ENCODE measurements at places on chromosomes 6 and 20. TPM values are rescaled to one million over a fixed set of nuclear protein-coding genes. Genes with fewer than 3 reads are reported as not detected.

DNA sequence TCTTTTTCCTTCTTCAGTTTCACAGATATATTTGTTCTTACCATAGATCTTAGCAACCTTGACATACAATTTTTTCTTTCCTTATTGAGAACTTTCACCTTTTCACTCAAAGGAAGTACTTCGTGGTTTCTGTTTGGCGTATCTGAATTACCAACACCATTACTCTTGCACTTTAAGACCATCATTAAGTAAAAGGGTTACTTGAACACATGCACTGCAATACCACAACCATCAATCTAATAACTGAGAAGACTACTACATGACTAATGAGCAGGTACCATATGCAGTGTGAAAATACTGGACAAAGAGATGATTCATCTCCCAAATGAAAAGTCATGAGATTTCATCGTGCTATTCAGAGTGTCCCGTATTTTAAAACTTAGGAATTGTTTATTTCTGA lies 21.7 kb upstream of the SENP6 start:
- DNase-seq, result no peak

The CLPSL1 gene
- total RNA-seq, result not detected

- DNase-seq, result peak; percentile 29
Measured at GRCh38 chr6:75830959-75831885, 82.2 kb downstream of the MYO6 start.

The SYCP2 gene
- 0.74 TPM for total RNA-seq

The CALHM4 gene
- total RNA-seq, result not detected

GRCh38 chr20:10591946-10592521 lies 81.8 kb downstream of the JAG1 start:
- peak; percentile 60 for DNase-seq

- DNase-seq, result peak; percentile 19
Measured at GRCh38 chr6:7566107-7566506, 23.9 kb upstream of the SNRNP48 start.

The ZCCHC3 gene
- total RNA-seq, result 16.2 TPM

- DNase-seq, result no peak
Measured at GRCh38 chr6:38192487-38192886, 373.0 kb downstream of the ZFAND3 start.

The DCDC2 gene
- not detected for total RNA-seq

The UBE2C gene
- total RNA-seq, result 53.3 TPM

GRCh38 chr6:21109391-21110178 lies 484.0 kb upstream of the SOX4 start:
- DNase-seq, result peak; percentile 85

DNA sequence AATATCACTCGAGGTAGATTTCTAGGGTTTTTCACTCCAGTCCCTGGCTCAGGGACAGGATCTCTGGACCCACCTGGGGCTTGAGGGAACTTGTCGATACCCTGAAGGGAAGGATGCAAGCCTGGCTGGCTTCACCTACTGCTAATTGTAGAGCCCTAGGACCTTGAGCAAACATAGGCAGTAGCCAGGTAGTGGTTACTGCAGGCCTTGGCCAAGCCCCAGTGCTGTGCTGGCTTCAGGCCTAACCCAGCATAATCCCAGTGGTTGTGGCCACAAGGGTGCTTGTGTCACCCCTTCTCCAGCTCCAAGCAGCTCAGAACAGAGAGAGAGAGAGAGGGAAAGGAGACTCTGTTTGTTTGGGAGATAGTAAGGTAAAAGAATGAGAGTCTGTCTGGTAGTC lies 5.8 kb upstream of the MCM9 start:
- DNase-seq, result no peak

DNA sequence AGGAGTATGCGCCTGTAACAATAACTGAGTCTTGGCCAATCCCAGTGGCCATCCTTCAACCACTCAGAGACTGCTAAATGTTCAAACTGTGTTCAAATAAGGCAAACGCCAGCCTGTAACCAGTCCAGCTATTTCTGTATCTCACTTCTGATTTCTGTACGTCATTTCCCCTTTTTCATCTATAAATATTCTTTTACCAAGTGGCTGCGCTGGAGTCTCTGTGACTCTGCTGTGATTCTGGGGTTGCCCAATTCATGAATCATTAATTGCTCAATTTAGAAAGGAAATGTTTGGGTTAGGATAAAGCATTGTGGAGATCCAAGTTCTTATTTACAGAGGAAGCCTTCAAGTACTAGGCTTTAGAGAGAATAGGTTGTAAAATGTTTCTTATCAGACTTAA lies 89.8 kb upstream of the UST start:
- peak; percentile 94 for DNase-seq

DNA sequence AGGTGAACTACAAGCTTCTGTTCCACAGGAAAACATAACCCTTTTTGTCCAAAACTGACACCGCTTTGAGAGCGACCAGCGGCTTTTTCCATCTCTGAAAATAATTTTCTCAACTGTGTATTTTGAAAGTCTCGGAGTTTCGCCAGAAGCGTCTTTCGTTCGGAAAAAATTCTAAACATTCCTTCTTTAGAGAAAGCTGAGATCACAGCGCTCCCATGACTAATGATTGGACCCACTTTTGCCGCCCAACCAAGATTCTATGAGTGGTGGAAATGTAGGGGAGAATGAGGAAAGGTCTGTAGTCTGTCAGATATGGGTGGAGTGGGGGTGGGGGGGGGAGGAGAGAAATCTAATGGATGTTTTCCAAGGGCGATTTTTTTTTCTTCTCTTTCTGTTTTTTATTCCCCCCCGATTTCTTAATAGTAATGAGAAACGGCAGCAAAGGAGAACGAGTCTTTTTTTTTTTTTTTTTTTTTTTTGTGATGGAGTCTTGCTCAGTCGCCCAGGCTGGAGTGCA lies 189.3 kb downstream of the TRIM27 start:
- DNase-seq, result no peak

The UBD gene
- not detected for total RNA-seq

The BPIFB2 gene
- not detected for total RNA-seq

The AHI1 gene
- total RNA-seq, result 33.4 TPM

The MPIG6B gene
- total RNA-seq, result not detected

- DNase-seq, result no peak
Measured at GRCh38 chr6:127585123-127585522, 8.1 kb downstream of the C6orf58 start.

DNA sequence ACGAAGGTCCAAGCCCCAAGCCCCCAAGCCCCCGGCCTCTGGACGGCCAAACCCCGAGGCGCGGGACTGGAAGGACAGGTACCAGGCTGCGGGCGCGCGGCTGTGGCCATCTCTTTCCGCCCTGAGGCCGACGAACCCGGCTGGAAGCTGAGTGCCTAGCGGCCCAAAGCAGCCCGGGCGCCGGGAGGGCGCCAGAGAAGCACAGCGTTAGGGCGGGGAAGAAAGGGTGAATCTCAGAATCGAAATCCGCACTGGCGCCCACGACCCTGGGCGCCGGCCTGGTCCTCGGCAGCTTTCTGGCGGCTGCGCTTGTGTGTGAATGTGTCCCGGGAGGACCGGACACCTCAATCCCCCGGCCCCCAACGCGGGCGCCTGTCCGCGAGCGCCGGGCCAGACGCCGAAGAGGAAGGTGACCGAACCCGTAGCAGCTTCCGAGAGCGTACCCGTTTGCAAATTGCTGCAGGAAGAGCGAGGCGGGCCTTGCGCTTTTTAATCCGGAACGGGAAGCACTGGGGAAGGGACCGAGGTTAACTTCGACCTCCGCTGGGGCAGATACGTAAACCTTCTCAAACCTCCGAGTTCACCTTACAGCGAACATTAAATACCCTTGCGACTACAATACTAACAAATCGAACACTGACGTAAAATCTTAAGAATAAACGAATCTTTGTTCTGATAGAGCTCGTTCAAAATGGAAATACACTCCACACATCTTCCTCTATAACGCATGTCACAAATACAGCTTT lies 2.9 kb downstream of the NRN1 start:
- no peak for DNase-seq

The BPHL gene
- 14.8 TPM for total RNA-seq

- DNase-seq, result no peak
Measured at GRCh38 chr20:53657279-53657678, 63.6 kb upstream of the ZNF217 start.

DNA sequence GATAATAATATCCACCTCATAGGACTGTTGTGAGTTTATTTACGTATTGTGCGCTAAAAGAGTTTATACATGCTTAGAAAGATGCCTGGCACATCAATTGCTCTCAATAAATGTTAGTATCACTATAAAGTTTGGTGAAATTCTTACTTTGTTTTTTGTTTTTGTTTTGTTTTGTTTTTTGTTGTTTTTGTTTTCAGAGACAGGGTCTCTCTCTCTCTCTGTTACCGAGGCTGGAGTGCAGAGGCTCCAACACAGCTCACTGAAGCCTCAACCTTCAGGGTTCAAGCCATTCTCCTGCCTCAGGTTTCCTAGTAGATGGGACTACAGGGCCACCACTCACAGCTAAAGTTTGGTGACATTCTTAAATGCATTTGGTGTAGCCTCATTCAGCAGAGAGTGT lies 32.2 kb upstream of the BTN3A2 start:
- no peak for DNase-seq

Data from fibroblast of the aortic adventitia (primary cell).